ENCODE measurements at places on chromosomes 13 and 19. TPM values are rescaled to one million over a fixed set of nuclear protein-coding genes. Genes with fewer than 3 reads are reported as not detected.

Gene CYP4F8
- total RNA-seq, result not detected

Gene PHF11
- total RNA-seq, result 19.3 TPM

Gene KCNC3
- under 0.01 TPM for total RNA-seq

Gene WDR88
- not detected for total RNA-seq

Gene FGF21
- not detected for total RNA-seq

Gene CEACAM16
- not detected for total RNA-seq

Gene APOC4
- not detected for total RNA-seq

Gene ERICH6B
- total RNA-seq, result not detected

Gene PLIN4
- total RNA-seq, result under 0.01 TPM

Gene CD320
- total RNA-seq, result 47.0 TPM

Gene FGF14
- 0.46 TPM for total RNA-seq

Gene TNNI3
- not detected for total RNA-seq

Gene ZNF382
- 9.7 TPM for total RNA-seq

Gene RYR1
- 1.00 TPM for total RNA-seq

Gene BRME1
- total RNA-seq, result 1.00 TPM

Gene CEACAM7
- total RNA-seq, result not detected

Gene MBD3L2
- not detected for total RNA-seq

Gene CACNG6
- not detected for total RNA-seq

Gene ZNF850
- total RNA-seq, result 5.0 TPM

Gene MYO9B
- total RNA-seq, result 92.5 TPM

Data from melanocyte of skin (primary cell).